ENCODE measurements at places on chromosomes 3 and 15.

DNA sequence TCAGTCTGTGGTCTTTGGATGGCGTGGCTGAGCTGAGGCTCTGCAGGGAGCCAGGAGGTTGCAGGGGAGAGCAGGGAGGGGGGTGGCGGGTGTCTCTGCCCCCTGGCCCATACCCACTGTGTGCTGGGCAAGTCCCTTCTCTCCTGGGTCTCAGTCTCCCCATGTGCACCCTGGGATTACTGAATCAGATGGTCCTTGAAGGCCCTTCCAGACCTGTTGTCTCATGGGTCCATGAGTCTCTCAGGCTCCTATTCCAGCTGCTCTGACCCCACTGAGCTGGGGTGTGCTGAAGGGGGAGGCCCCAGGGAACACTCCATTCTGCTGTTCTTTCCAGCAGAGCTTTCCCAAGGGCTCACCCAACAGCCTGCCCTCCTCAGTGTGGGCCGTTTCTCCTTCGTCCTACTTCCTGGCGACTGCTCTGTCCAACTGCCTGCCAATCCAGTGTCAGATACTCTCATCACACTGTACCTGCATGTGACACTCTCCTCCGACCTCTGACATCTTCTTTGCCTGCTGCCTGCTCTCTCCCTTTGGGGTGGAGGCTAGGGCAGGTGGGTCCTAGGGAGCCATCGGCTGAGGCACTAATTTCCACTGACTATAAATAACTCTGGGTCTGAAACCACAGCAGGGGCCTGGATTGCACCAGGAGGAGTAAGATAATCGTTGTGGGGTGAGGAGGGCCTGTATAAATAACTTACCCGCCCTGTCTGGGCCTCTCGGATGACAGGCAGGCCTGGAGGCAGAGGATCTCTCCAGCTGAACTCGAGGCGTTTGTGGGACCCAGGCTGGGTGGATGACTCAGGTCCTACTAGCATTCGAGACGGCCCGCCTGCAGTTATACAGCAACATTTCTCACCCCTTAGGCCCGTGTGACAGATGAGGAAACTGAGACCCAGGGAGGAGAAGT is 67.1 kb downstream of the ATP2B2 start:
- DNase-seq, result no peak

DNA sequence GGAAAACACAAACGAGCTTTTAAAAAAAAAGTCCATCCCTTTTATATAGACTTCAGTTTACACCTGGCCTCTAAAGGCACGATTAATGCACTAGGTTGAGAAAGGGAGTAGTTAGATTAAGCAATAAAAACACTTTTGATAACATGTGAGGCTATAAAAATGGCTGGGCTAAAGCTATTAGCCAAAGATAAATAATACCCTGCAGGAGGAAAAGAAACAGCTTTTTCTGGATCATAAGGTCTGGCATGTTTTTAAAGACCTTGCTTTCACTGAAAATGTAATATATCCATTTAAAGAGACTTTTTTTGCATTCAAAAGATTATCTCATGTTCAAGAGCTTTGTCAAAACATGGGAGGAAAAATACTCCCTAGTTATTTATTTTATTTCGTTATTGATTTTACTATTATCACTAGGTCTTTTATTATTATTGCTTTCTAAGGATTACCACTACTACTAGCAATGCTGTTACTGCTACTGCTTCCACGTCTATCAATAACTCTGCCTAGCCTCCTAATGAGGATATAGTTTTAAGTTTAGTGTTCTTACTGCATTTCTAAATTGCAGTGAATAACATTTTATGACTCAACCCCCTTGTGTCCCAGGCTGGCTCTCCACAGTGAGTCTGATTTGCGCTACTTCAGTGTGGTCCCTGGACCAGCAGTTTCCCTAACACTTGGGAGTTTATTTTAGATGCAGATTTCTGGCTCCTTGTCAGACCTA is 93.4 kb downstream of the THRB start:
- DNase-seq, result peak; percentile 66

DNA sequence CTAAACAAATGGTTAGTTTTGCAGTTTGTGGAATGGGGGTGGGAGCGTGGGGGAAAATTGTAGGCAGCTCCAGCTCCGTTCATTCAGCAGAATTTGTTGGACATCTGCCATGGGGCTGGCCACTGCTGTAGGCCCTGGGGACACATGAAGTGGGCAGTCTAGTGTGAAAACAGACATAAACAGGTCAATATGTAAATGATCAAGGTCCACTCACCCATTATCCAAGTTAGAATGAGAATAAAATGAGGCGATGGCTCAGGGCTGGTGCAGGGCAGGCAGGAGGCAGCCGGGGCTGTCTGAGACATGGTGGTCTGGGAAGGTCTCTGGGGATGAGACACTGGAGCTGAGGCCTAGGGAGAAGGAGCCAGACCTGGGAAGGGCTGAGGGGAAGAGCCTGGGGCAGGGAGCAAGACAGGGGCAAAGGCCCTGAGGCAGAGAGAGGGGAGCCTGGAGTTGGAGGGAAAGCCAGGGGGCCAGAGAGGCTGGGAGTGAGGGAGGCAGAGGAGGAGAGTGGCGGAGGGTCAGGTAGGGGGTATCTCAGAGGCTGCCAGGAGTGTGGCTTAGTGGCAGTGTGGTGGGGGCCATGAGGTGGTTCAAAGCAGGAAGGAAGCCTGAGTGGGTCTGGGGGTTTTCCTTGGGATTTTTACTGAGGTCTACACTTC is 6.2 kb upstream of the SLC6A6 start:
- DNase-seq, result no peak

GRCh38 chr15:70512772-70513362 is 250.5 kb downstream of the UACA start:
- peak; percentile 8 for DNase-seq

- no peak for DNase-seq
These were observed 3.4 kb upstream of the TRIM71 start for GRCh38 chr3:32814361-32814760.

- no peak for DNase-seq
These were observed 89.7 kb downstream of the SEC22A start for GRCh38 chr3:123291404-123291803.

- DNase-seq, result no peak
These were observed 8.0 kb downstream of the USP8 start for GRCh38 chr15:50432230-50432629.

DNA sequence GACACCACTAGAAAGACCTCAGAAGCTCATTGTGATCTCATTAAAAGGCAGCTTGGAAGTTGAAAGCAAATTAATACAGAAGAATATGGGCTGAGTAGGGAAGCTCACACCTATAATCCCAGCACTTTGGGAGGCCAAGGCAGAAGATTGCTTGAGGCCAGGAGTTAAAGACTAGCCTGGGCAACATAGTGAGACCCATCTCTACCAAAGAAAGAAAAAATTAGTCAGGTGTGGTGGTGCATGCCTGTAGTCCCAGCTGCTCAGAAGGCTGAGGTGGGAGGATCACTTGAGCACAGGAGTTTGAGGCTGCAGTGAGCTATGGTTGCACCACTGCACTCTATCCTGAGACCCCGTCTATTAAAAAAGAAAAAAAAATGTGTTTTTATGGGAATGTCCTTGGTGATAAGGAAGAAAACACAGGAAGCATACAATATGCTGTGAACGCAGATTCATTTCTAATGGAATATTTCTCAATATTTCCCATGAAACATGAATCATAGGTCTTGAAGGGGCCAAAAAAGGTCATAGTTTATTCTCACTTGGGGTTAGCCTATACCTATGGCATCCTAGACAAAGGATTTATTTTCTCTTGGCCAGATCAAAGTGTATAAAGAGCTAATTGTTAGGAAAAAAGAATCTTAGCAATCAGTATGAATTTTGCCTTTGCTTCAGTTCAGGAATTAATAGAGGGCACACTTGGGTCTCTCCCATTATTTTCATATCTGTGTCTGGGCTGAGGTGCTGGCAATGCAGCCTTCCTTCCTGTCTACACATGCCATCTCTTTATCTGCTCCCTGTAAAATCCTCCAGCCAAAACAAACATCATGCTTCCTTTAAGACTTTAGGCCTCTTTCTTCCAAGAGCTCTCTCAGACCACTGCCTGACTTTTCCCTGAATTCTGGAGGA is 98.2 kb downstream of the FNDC3B start:
- no peak for DNase-seq

GRCh38 chr3:56980798-56981390 is 79.6 kb upstream of the SPATA12 start:
- DNase-seq, result no peak

DNA sequence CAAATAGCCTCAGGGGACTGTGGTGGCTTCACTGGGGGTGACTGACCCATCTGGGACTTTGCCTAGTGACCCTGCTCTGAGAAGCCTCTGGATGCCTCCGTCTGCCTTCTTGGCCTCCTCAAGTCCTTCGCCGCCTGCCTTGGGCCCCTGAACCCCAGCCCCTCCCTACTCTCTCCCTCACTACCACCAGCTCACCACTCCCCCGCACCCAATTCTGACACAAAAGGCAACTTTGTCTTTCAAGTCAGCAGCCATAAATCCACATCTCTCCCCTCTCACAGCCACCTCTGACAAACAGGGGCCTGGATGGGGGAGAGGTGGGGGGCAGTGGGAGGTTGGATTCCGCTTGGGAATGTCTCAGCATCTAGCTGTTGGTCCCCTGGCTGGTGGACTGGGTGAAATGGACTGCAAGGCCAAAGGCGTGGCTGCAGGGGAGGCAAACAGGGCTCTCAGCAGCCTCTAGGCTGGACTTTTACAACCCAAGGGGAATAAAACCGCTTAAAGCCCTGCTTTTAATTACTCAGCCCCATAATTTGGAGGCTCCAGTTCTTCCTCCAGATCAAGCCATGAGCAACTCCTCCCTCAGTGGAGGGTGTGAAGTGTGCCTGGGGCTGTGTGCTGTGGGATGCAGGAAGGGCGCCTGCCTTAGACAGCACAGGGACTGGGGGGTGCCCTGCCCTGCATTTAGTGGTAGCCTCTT is 33.4 kb downstream of the IGDCC3 start:
- DNase-seq, result no peak

DNA sequence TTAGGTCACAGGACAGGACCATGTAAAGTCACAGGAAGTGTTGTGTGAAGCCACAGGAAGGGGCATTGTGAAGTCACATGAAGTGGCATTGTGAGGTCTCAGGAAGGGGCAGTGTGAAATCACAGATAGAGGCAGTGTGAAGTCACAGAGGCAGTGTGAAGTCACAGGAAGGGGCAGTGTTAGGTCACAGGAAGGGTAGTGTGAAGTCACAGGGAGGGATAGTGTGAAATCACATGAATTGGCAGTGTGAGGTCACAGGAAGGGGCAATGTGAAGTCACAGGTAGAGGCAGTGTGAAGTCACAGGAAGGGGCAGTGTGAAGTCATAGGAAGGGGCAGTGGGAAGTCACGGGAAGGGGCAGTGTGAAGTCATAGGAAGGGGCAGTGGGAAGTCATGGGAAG is 37.9 kb downstream of the GASK1A start:
- no peak for DNase-seq

GRCh38 chr3:56839784-56840715 is 38.3 kb upstream of the ARHGEF3 start:
- no peak for DNase-seq

- no peak for DNase-seq
These were observed 127.3 kb downstream of the PPM1L start for GRCh38 chr3:160883373-160883772.

Data from NCI-H1092 treated with DMSO at 0.1 percent for 48 hours (cell line).